ENCODE measurements at places on chromosomes 11 and 22.

GRCh38 chr11:118168316-118168715, 8.1 kb downstream of the SCN2B start:
- no peak for DNase-seq

- no peak for DNase-seq
Observed at GRCh38 chr11:120062561-120062930, 75.4 kb downstream of the TRIM29 start.

- DNase-seq: peak; percentile 29
Observed at GRCh38 chr22:45684752-45685574, 13.3 kb downstream of the ATXN10 start.

DNA sequence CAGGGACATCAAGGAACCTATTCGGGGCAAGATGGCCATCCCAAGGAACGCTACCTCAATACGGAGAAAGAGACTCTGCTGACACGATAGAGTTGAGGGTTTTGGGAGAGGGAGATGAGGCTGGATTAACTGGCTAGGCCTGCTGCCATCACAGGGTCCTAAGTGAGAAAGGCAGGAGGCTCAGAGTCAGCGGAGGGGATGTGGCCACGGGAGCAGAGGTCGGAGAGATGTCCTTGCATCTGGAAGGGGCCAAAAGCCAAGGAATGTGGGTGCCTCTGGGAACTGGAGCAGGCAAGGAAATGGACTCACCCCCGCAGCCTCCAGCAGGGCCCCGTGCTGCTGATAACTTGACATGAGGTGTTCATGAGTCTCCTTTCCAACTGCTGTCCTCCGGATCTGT, 31.0 kb upstream of the RFPL3 start:
- no peak for DNase-seq

DNA sequence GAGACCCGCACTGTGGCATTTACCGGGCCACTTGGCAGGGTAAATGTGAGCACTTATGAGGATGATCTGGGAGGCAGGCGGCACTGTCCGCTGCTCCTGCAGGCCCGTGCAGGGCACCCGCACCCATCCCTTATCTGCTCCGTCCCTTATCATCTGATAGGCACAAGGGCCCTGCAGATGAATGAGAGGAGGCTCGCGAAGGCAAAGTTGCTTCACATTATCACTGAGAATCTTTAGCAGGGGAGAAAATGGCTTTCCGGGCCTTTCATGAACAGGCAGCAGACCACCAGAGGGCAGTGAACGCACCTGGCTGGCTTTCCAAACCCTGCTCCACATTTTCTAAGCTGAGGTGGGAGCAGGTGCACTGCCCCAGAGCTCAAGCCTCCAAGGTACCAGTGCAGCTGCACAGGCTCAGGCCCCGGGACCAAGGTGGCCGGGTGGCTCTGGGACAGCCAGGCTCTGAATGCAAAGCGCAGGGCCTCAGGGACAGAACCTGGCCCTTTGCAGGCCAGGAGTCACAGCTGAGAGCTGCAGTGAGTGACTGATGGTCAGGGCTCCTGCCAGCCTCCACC, 165.6 kb downstream of the SHANK2 start:
- peak; percentile 20 for DNase-seq

GRCh38 chr11:109914038-109914437, 179.2 kb upstream of the ZC3H12C start:
- DNase-seq: no peak

- no peak for DNase-seq
Observed at GRCh38 chr11:10041748-10042446, 252.1 kb downstream of the SBF2 start.

Data from fibroblast of villous mesenchyme (primary cell).